ENCODE measurements at places on chromosomes 7 and 10. TPM values are rescaled to one million over a fixed set of nuclear protein-coding genes. Genes with fewer than 3 reads are reported as not detected.

DNA sequence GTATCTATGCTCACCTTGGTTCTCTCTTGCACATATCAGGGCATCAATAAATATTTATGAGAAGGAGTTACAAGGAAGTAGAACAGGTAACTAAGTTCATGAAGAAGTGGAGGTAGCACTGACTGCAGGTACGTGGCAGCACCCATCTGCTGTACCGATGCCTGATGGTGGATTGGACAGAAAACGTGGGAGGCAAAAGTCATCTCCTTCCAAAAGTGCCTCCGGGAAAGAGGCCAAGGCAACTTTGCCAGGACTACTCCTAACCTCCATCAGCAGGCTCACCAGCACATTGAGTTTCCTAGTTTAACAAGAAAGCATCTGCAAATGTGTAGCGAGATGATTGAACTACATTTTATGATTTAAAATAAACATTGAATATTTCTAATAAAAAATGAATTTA lies 248.8 kb downstream of the ANKRD7 start:
- DNase-seq, result no peak

- no peak for DNase-seq
These were observed at the start of gene SEMA3D for GRCh38 chr7:85186521-85187241. Gene SEMA3D, minus strand, starts transcription at chr7:85187056. Its CDS starts 65,165 bp downstream, at chr7:85121891.

GRCh38 chr10:13224210-13224995 lies 9.8 kb downstream of the UCMA start:
- DNase-seq, result no peak

GRCh38 chr7:41415471-41416207 lies 287.3 kb downstream of the INHBA start:
- no peak for DNase-seq

GRCh38 chr10:124221356-124222317 lies 128.2 kb upstream of the CHST15 start:
- peak; percentile 29 for DNase-seq

DNA sequence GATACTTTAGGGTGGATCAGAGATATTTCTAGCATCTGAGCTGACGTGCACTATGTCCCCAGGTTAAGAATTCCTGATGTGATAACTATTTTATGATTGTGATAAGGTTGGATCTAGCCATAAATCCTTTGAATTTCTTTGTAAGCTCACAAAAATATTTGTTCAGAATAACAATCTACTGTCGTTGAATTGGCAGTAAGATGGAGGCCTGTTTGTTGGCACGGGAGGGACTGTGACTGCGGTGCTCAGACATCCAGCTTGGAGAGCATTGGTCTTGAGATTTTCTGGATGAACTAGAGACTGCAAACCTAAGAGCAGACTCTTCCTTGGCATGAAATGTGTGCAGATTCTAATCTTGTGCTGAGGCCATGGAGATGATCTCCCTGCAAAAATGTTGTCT lies 131.1 kb downstream of the LRRC4 start:
- DNase-seq, result no peak

DNA sequence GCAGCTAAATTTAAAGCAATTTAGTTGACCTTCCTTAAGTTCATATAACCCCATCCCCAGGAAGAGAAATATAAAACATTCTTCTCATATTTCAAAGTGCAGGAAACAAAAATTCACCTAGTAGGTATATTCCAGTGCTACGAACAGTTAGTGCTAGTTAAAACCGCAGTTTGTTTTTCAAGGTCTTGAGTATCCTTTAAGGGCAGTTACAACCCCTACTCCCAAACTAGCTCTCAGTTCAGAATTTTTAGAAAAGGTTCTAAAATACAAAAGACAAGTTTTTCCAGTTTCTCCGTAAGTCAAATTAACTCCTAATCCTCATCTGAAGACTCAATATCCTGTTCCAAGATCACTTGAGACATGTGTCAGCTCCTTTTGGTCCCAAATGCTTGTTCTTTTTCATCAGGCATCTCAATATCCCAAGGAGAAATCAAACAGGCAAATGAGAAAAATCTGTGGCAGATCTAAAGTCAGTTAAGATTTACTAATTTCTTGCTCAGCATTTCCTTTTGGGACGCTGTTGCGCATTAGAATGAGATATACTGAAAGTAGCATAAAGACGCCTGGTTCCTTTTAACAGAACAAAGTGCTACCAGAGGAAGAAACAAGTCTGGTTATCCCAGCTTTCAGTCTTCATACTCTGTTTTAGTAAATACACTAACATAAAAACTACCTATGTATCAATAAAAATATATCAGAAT lies 51.8 kb downstream of the ARHGAP12 start:
- DNase-seq, result no peak

HSPB1 gene
- 138 TPM for total RNA-seq

KCND2 gene
- 0.27 TPM for total RNA-seq

ZNF503 gene
- 16.8 TPM for total RNA-seq
